ENCODE measurements at places on chromosomes 1 and 21. TPM values are rescaled to one million over a fixed set of nuclear protein-coding genes. Genes with fewer than 3 reads are reported as not detected.

- DNase-seq = no peak
- no peaks in the 10 kb centered on the region for H3K27me3 ChIP-seq
- H3K4me3 ChIP-seq = no peak overlapping the region
- no peaks in the 10 kb centered on the region for H3K4me1 ChIP-seq
- H3K36me3 ChIP-seq = no peaks in the 10 kb centered on the region
Measured at GRCh38 chr1:95754412-95754811, 520.4 kb downstream of the RWDD3 start.

DNA sequence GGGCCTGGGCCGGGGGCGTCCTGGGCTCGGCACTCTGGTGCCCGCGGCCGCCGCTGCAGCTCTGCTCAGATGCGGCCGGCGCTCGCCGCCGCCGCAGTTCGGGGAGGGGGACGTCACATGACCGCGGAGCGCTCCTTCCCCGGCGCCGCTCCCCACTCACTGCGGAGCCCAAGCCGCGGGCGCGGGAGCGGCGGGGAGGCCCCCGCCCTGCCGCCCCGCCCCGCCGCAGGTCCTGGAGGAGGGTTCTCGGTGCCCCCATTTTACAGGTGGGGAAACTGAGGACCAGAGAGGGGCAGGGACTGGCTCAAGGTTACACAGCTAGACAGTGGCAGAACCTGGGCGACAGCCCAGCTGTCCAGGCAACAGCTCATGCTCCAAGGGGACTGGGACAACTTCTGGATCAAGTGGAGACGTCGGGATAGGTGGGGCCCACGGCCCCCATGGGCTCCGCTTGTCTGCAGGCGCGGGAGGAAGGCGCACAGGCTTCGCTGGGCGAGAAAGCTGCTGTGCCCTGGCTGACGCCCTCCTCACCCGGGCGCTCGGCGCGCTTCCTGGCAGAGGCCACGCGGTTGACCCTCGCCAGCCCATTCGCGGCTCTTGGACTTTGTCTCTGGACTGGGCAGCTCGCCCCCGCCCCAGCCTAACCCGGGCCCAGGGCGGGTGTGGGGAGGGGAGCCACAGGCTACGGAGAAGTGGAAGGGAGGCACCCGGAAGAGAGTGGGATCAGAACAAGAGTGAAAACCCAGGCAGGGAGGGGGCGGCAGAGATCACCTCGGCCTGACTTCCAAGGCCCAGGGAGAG, at the start of gene RAP1GAP:
Gene RAP1GAP, minus strand, starts transcription at position 100 of the 801 bp plus-strand sequence. CDS start 49,325 bp downstream, outside the sequence.
- no peak for DNase-seq
- H3K27ac ChIP-seq = no peak within 1 kb of the TSS
- H3K4me1 ChIP-seq = no peaks in the 10 kb centered on the region
- no peaks in the 10 kb centered on the region for H3K27me3 ChIP-seq

Gene AADACL3
- total RNA-seq = not detected

DNA sequence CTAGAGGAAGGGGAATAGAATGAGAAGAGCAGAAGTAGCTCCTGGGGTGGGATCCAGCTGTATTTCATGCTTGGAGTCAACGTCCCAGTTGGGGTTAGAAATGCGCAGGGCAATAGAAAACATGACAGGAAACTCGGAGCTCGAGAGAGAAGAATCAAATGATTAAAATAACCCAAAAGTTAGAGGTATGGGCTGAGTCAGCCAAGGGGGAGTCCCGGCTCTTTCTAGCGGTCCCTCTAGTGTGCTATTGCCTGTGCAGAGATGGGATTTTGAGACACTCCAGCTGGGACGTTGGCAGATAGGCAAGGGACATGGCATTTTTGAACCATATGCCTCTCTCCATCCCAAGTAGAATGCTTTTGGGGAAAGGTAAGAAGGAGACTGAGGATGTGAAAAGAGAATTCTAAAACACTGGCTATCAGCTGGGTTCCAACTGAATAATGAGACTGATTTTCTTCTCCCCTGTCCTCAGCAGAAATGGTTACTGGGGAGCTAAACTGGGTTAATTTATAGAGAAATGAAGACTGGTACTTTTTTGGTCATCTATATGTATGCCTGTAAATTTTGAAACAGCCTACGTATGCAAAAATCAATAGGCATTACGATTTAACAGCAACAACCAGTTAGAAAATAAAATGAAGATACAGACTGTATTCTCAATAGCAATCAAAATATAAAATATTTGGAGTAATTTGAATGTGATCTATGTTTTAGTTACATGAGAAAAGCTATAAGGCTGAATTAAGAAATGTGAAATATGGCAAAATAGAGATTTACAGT, 7.0 kb upstream of the VPS26C start:
- H3K27ac ChIP-seq = no peak overlapping the region
- no peak overlapping the region for H3K4me3 ChIP-seq
- H3K4me1 ChIP-seq = peaks cover 15% of the 10 kb centered on the region
- DNase-seq = no peak
- H3K36me3 ChIP-seq = no peaks in the 10 kb centered on the region

Gene DNAH14
- 35.4 TPM for total RNA-seq

- H3K4me1 ChIP-seq = no peaks in the 10 kb centered on the region
- H3K27me3 ChIP-seq = no peaks in the 10 kb centered on the region
- H3K4me3 ChIP-seq = no peak overlapping the region
- DNase-seq = no peak
Measured at GRCh38 chr21:43912500-43912899, 47.5 kb downstream of the AGPAT3 start.

Gene ZMYND12
- 1.7 TPM for total RNA-seq

Gene ITGB2
- total RNA-seq = 6.0 TPM

DNA sequence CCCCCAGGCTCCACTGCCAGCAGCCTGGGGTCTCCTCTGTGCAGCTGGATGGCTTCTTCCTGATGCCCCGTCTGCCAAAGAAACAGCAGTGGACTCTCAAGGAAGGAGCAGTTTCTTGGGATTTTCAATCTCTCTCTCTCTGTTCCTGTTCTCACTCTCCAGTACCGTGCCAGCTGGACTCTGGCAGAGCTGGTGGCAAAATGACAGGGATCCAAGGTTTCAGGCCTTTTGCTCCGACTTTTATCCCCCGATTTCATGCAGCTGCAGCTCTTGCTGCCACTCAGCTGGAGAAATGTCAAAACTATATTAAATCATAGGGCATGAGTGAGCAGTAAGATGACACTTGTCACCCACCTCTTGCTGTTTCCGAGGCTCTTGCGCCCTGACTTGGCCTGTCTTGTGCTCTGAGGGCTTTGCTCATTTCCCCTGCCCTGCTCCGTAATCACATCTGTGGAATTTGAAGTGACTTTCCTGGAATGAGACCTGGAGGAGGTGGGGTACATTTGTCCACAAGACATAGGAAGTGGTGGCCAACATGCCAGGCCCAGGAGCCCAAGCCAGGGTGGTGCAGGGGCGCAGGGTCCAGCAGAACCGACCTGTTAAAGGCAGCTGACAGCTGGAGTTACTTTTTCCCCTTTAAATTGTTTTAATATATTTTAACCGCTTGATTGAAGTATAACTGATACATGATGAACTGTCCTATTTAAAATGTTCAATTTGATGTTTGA, 576.2 kb downstream of the PTPRU start:
- H3K4me3 ChIP-seq = no peak overlapping the region
- H3K27me3 ChIP-seq = no peaks in the 10 kb centered on the region
- H3K4me1 ChIP-seq = no peaks in the 10 kb centered on the region
- H3K36me3 ChIP-seq = no peaks in the 10 kb centered on the region
- no peak overlapping the region for H3K27ac ChIP-seq

- no peak overlapping the region for H3K4me3 ChIP-seq
- H3K27ac ChIP-seq = no peak overlapping the region
- no peaks in the 10 kb centered on the region for H3K36me3 ChIP-seq
- H3K4me1 ChIP-seq = no peaks in the 10 kb centered on the region
- no peaks in the 10 kb centered on the region for H3K27me3 ChIP-seq
- DNase-seq = no peak
Measured at GRCh38 chr1:50393522-50394120, 29.6 kb downstream of the DMRTA2 start.

Gene PDZK1
- total RNA-seq = 3.4 TPM

Gene ADORA3
- total RNA-seq = not detected

Gene MRPS14
- 24.1 TPM for total RNA-seq

Gene CR1L
- not detected for total RNA-seq

DNA sequence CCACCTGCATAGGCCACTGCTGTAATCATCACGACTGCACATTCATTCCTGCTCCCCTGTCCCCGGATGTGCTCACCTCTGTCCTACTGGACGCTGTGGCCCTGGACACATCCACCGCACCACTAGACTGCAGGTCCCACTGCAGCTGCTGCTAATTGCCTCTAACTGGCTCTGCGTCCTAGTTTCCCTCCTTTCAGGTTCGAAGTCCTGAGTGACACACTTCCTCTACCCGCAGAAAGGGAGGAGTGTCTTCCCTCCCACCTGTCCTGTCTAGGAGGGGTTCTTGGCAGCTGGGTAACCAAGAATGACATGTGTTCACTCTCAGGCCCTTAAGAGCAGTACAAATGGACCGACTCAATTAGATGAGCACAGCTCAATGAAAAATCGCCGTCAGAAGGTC, 40.5 kb upstream of the ITPKB start:
- H3K36me3 ChIP-seq = no peaks in the 10 kb centered on the region
- no peak for DNase-seq
- no peak overlapping the region for H3K4me3 ChIP-seq
- no peaks in the 10 kb centered on the region for H3K4me1 ChIP-seq
- H3K27ac ChIP-seq = no peak overlapping the region

Gene UHMK1
- total RNA-seq = 49.5 TPM

GRCh38 chr1:18727956-18728355, 97.3 kb downstream of the PAX7 start:
- no peak overlapping the region for H3K27ac ChIP-seq
- H3K4me3 ChIP-seq = no peak overlapping the region
- H3K4me1 ChIP-seq = no peaks in the 10 kb centered on the region
- H3K36me3 ChIP-seq = no peaks in the 10 kb centered on the region
- H3K27me3 ChIP-seq = peaks cover 19% of the 10 kb centered on the region

Gene SV2A
- 0.20 TPM for total RNA-seq

DNA sequence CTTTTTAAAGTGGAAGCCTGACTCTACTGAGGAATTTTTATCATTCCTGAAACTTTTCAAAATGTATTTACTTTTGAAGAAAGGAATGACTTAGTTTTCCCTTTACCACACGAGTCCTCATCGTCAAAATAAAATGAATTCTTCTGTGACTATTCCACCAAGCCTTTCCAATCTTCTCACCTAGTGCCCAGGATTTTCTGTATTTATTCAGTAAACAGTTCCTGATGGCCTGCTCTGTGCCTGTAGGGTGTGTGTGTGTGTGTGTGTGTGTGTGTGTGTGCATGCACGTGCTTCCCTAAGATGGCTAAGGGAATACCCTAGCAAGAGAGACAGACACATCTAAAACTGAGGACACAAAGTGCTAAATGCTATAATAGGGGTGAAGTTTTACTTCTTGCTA, 395.0 kb upstream of the USP24 start:
- no peak overlapping the region for H3K27ac ChIP-seq
- H3K4me3 ChIP-seq = no peak overlapping the region
- no peaks in the 10 kb centered on the region for H3K4me1 ChIP-seq
- no peak for DNase-seq
- H3K36me3 ChIP-seq = no peaks in the 10 kb centered on the region
- no peaks in the 10 kb centered on the region for H3K27me3 ChIP-seq

DNA sequence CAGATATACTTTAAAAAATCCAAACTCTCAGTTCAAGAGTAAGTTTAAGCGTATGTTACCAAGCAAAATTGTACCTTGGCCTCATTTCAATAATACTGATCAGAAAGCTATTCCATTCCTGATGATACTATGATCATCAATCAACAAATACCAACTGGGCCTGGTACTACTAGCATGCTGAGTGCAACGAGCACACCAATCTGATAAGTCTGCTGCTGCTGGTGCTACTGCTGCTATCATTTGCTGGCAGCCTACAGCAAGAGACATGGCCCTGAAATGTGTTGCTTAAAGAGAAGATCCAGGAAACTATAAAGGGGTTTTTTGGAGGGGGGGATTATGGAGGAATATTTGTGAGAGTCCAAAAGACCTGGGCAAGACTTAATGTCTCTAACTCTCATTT, 39.7 kb downstream of the NME7 start:
- 0 out of 2 replicates have a peak, but pooled peaks cover 4% of the 10 kb centered on the region for H3K36me3 ChIP-seq
- H3K4me1 ChIP-seq = 0 out of 2 replicates have a peak, but pooled peaks cover 3% of the 10 kb centered on the region
- no peak overlapping the region for H3K4me3 ChIP-seq
- H3K27me3 ChIP-seq = no peaks in the 10 kb centered on the region

Gene GBP2
- total RNA-seq = 9.6 TPM

- H3K4me3 ChIP-seq = no peak overlapping the region
- H3K27ac ChIP-seq = no peak overlapping the region
- H3K36me3 ChIP-seq = no peaks in the 10 kb centered on the region
Measured at GRCh38 chr1:193674292-193674944, 488.0 kb upstream of the B3GALT2 start.

GRCh38 chr1:27006683-27007082, 6.0 kb downstream of the TENT5B start:
- H3K36me3 ChIP-seq = no peaks in the 10 kb centered on the region
- no peak overlapping the region for H3K4me3 ChIP-seq
- H3K4me1 ChIP-seq = peaks cover 44% of the 10 kb centered on the region
- no peaks in the 10 kb centered on the region for H3K27me3 ChIP-seq
- DNase-seq = no peak

GRCh38 chr1:59484096-59484495, 187.2 kb downstream of the FGGY start:
- H3K27me3 ChIP-seq = no peaks in the 10 kb centered on the region
- peak; percentile 52 for DNase-seq
- peak overlapping the region; percentile 19 for H3K27ac ChIP-seq
- no peaks in the 10 kb centered on the region for H3K36me3 ChIP-seq

DNA sequence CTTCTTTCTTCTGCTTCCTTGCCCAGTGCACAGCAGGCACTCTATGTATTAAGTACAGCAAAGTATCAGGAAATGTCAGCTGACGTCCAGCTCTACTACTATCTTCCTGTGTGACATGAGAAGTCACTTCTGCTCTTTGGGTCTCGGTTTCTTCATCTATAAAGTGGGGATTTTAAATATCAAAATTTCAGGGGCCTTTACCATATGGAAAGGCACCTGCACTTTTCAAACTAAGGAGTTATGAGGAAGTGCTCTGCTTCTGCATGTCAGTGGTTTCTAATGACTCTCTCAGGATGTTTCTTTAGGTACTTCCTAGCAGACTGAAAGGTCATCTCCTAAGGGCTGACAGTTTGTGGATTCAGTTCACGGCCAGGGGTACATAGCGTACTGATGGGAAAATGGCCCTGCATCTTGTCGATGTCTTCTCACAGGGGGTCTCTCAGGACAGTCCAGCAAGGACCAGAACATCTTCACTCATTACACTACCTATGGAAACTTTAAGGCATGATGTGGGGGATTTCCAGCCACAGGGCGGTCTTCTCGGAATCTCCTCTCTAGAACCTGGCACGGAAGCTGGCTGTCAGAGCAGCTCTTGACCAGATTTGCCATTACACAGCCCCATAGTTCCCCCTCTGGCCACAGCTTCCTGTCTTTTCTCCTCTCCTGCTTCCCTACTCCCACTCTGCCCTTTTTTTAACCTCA, 42.0 kb upstream of the MTF1 start:
- H3K4me3 ChIP-seq = no peak overlapping the region
- DNase-seq = no peak
- no peaks in the 10 kb centered on the region for H3K36me3 ChIP-seq
- H3K4me1 ChIP-seq = no peaks in the 10 kb centered on the region

GRCh38 chr1:16018749-16019643, 1.2 kb upstream of the HSPB7 start:
- no peak overlapping the region for H3K4me3 ChIP-seq
- H3K36me3 ChIP-seq = no peaks in the 10 kb centered on the region
- H3K27me3 ChIP-seq = no peaks in the 10 kb centered on the region
- no peaks in the 10 kb centered on the region for H3K4me1 ChIP-seq

Measured in PC-9 (cell line).